Lung (tissue), 17 donors: ENCODE measurements at places on chromosomes 1 and 21. TPM values are rescaled to one million over a fixed set of nuclear protein-coding genes. Genes with fewer than 3 reads are reported as not detected.

- peak overlapping the region; percentile 84 for H3K27ac ChIP-seq
- H3K4me3 ChIP-seq, result no peak overlapping the region
- no peak for DNase-seq
- H3K36me3 ChIP-seq, result no peaks in the 10 kb centered on the region
- no peaks in the 10 kb centered on the region for H3K4me1 ChIP-seq
- H3K27me3 ChIP-seq, result no peaks in the 10 kb centered on the region
Measured at GRCh38 chr1:226126824-226127569, 59.5 kb downstream of the ACBD3 start.

DNA sequence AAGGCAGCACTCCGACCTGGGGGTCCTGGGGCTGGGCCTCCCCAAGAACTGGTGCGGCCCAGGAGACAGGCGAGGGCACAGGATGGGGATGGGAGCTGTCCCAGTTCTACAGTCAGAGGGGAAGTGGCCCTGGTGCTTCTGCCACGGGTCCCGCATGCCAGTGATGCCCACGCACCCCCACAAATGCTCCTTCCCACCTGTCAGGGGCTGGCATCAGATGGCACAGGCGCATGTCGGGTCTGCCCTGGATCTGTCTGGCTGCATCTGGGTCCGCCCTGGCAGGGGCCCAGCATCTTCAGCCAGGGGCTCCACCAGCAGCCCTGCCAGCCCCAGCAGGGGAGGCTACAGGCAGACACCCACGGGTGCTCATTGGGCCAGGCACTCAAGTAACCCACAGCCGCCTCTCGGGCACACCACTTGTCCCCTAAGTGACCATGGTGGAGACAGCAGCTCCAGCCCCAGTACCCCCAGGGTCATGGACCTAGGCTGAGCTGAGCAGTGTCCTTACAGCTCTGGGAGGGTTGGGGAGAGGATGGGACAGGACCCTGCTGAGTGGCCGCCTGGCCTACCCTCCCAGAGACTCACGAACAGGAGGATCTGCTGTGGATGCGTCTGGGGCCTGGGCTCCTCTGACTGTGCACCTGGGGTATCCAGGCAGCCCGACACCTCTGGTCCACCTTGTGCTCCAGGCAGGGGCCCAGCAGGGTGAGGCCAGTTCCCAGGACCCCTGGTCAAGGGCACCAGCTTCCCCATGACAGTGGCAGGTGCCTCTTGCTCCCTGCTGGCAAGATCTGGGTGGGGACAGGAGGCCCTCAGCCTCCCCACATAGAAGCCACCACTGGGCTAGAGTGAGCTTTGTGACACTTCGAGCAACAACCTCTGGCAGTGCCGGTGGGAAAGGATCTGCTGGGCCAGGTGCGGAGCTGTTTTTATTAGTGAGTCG is 5.4 kb downstream of the SMIM1 start:
- DNase-seq, result no peak
- H3K36me3 ChIP-seq, result peaks cover 14% of the 10 kb centered on the region
- H3K4me1 ChIP-seq, result peaks cover 11% of the 10 kb centered on the region
- no peaks in the 10 kb centered on the region for H3K27me3 ChIP-seq

- peak; percentile 24 for DNase-seq
- H3K36me3 ChIP-seq, result peaks cover 16% of the 10 kb centered on the region
- peak overlapping the region; percentile 93 for H3K27ac ChIP-seq
- peaks cover 29% of the 10 kb centered on the region for H3K4me1 ChIP-seq
- H3K27me3 ChIP-seq, result no peaks in the 10 kb centered on the region
- H3K4me3 ChIP-seq, result peak overlapping the region; percentile 67
Measured at GRCh38 chr1:161131523-161132409, 701 bp downstream of the DEDD start.

DNA sequence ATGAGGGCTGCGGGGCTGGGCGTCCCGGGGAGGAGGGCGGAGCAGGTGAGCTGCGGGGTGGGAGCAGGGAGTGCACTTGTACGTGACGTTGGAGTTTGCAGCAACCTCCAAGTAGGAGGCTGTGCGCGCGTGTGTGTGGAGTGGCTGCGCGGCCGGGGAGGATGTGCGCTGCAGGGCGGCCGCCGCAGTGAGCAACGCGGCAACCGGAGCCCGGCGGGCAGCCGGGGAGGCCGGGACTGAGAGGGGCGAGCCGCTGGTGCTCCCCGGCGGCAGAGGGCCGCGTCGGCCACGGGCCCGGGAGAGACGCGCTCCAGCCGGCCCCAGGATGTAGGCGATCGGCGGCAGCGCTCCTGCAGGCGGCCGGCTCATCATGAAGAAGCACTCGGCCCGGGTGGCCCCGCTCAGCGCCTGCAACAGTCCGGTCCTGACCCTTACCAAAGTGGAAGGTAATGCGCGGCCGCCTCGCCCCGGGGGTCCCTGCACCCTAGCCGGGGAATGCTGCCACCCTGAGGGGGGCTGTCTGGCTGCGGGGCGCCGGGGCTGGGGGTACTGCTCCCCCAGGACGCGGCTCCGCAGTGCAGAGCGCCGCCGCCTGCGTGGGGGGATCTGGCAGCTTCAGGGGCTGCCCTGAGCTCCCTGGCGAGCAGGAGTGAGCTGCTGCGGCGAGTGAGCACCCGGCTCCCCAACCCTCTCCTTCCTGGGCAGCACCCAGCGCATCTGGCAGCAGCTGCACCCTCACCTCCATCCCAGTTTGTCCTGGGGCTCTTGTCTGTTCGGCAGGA is 158.9 kb upstream of the COA6 start:
- no peaks in the 10 kb centered on the region for H3K36me3 ChIP-seq
- H3K4me1 ChIP-seq, result no peaks in the 10 kb centered on the region
- no peak overlapping the region for H3K27ac ChIP-seq
- no peaks in the 10 kb centered on the region for H3K27me3 ChIP-seq

DNA sequence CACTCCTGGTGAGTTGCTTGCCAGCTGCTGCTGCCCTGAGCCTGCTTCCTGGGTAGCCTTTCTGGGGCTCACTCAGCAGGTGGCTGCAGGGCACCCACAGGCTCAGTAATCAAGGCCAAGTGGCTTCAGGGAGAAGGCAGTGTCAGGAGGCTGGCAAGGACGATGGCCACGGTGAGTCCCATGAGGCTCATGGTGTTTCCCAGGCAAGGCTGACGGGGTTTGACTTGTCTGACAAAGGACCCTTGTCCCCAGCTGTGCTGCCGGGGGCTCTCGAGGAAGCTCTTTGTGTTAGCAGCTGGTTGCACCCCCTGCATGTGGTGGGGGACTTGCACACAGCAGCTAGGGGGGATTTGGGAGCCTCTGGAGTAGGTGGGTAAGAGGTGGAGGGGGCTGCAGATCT is 190.5 kb upstream of the C1orf174 start:
- peaks cover 15% of the 10 kb centered on the region for H3K4me1 ChIP-seq
- H3K27me3 ChIP-seq, result no peaks in the 10 kb centered on the region
- no peak overlapping the region for H3K27ac ChIP-seq
- no peaks in the 10 kb centered on the region for H3K36me3 ChIP-seq
- no peak overlapping the region for H3K4me3 ChIP-seq
- DNase-seq, result no peak

DNA sequence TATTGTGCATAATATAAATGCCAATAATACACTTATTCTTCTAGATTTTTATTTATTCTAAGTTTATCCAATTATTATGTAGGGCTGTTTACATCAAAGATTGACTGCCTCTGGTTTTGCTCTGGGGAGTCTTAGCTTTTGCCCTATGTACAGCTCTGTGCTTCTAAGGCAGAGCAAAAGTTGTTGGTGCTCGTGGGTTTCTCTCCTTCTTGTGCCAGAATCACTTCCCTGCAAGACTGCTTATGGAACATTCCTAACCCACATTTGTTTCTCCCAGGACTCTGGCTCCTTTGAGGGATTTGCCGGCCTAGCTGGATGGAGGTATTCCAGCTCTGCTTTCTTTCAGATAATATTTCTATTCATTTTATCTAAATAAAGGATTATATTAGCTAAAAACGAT is 849.1 kb downstream of the USP25 start:
- H3K36me3 ChIP-seq, result no peaks in the 10 kb centered on the region
- peak overlapping the region; percentile 21 for H3K27ac ChIP-seq
- no peak overlapping the region for H3K4me3 ChIP-seq
- H3K27me3 ChIP-seq, result no peaks in the 10 kb centered on the region

The GREM2 gene
- total RNA-seq, result 0.92 TPM

The SUMO3 gene
- 45.5 TPM for total RNA-seq

DNA sequence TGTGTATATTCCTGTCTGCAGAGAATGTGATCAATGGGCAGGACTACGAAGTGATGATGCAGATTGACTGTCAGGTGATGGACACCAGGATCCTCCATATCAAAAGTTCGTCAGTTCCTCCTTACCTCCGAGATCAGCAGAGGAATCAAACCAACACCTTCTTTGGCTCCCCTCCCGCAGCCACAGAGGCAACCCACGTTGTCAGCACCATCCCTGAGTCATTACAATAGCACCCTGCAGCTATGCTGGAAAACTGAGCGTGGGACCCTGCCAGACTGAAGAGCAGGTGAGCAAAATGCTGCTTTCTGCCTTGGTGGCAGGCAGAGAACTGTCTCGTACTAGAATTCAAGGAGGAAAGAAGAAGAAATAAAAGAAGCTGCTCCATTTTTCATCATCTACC is 65.2 kb downstream of the OLFML2B start:
- DNase-seq, result no peak
- no peaks in the 10 kb centered on the region for H3K27me3 ChIP-seq
- no peak overlapping the region for H3K4me3 ChIP-seq
- H3K4me1 ChIP-seq, result no peaks in the 10 kb centered on the region

DNA sequence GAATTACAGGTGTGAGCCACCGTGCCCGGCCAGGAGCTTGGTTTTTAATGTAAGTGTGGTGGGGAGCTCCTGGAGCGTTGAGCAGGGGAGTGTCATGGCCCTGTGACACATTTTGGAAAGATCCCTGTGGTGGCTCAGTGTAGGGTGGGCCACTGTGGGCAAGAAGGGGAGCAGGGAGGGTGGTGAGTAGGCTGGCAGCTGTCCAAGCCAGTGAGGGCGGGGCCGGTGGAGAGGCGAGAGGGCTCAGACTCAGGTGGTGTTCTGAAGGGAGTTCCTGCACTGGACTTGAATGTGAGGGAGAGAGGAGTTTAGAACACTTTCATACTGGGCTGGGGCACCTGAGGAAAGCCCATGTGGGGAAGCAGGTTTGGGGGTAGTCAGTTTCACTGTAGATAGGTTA is 3.1 kb upstream of the EVA1B start:
- H3K4me3 ChIP-seq, result no peak overlapping the region
- no peak for DNase-seq
- no peak overlapping the region for H3K27ac ChIP-seq
- H3K4me1 ChIP-seq, result peaks cover 19% of the 10 kb centered on the region
- peaks cover 4% of the 10 kb centered on the region for H3K36me3 ChIP-seq
- no peaks in the 10 kb centered on the region for H3K27me3 ChIP-seq

DNA sequence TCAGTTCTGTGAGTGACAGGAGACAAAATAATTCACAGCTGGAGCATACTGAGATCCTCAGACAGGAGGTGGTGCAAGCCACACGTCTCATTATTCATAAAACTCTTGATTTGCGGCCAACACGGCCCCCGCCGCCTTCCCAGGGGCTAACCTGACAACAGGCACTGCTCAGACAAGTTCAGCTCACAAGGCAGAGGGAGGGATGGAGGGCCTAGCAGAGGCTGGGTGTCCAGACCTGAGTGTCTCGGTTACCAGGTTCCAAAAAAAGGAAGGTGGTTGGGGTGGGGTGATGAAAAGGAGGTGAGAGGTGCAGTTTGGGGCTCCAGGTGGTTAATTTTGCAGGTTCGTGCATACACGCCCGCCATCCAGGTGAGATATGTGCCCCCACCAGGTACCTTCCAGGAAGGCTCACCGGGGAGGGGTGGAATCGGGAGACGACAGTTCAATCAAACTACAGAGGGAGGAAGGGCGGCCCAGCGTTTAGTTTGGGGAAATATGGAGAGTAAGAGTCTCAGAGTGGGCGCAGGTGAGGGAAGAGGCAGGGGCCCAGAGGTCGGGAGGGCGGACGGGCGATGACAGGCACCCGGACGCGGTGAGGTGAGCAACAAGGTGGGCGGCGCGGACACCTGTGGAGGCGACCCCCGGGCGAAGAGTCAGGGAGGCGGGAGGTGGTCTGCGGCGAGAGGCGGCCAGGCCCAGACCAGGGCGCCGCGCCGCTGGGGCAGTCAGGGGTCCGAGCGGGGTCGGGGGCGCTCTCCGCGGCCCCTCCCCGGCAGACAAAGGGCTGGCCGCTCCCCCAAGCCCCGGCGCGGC is 629 bp downstream of the CTNNBIP1 start:
- DNase-seq, result no peak
- H3K36me3 ChIP-seq, result no peaks in the 10 kb centered on the region
- H3K4me1 ChIP-seq, result peaks cover 4% of the 10 kb centered on the region
- peak overlapping the region; percentile 83 for H3K4me3 ChIP-seq
- peak overlapping the region; percentile 91 for H3K27ac ChIP-seq

DNA sequence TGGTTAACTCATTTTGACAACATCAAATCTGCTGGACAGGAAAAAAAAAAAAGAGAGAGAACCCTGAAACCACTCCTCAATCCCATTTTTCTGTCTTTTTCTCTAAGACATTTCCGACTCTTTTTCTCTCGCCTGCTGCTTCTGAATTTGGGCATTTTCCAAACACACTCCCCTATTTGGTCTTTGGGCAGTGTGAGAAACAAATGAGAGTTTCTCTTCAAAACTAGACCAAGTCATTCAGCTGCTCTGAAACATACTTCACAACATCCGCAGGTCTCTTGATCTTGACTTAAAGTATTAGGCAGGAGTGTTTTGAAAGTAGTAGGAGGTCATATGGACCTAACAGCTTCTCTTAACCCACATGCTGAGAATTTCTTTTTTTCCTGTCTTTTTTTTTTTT is 364.8 kb upstream of the ESRRG start:
- H3K27ac ChIP-seq, result no peak overlapping the region
- H3K4me1 ChIP-seq, result peaks cover 18% of the 10 kb centered on the region
- H3K36me3 ChIP-seq, result no peaks in the 10 kb centered on the region
- no peak overlapping the region for H3K4me3 ChIP-seq
- DNase-seq, result no peak
- H3K27me3 ChIP-seq, result no peaks in the 10 kb centered on the region
